ENCODE measurements at places on chromosomes 16 and 17. TPM values are rescaled to one million over a fixed set of nuclear protein-coding genes. Genes with fewer than 3 reads are reported as not detected.

Gene SPATA22
- total RNA-seq, result not detected

Gene TBC1D3H
- not detected for total RNA-seq

Gene PRRT2
- total RNA-seq, result 0.38 TPM

Gene XYLT1
- 21.9 TPM for total RNA-seq

Gene OR2C1
- total RNA-seq, result 0.08 TPM

Gene CA5A
- not detected for total RNA-seq

Gene NPIPB4
- 20.8 TPM for total RNA-seq

Gene LITAF
- total RNA-seq, result 94.8 TPM

Gene CHST5
- total RNA-seq, result not detected

Gene KRT32
- total RNA-seq, result not detected

Gene NSRP1
- total RNA-seq, result 8.5 TPM

Gene PLLP
- not detected for total RNA-seq

Gene B9D1
- 28.0 TPM for total RNA-seq

Gene KRTAP4-5
- total RNA-seq, result not detected

Gene DUS1L
- 44.9 TPM for total RNA-seq

Gene ADAMTS18
- 0.38 TPM for total RNA-seq

Gene PYDC1
- total RNA-seq, result not detected

Gene CFAP97D1
- under 0.01 TPM for total RNA-seq

Gene TACO1
- 13.6 TPM for total RNA-seq

Gene HS3ST3B1
- total RNA-seq, result 5.6 TPM

Gene NPW
- total RNA-seq, result 0.23 TPM

Gene PRMT7
- total RNA-seq, result 32.9 TPM

Gene VTN
- total RNA-seq, result 0.35 TPM

Gene COTL1
- total RNA-seq, result 52.8 TPM

Gene PPM1E
- not detected for total RNA-seq

Gene HCRT
- total RNA-seq, result not detected

Gene FBXO31
- 17.8 TPM for total RNA-seq

Gene MT1F
- 1.2 TPM for total RNA-seq

Gene ZNF75A
- total RNA-seq, result 16.1 TPM

Gene NPIPB9
- total RNA-seq, result 0.35 TPM

Gene TNK1
- 0.08 TPM for total RNA-seq

Gene CLEC18B
- total RNA-seq, result 0.47 TPM

Gene SMIM36
- total RNA-seq, result not detected

Gene HOXB6
- total RNA-seq, result 0.12 TPM

Gene SCGB1C2
- not detected for total RNA-seq

Gene RNF135
- total RNA-seq, result 6.3 TPM

Gene EFCAB5
- not detected for total RNA-seq

Gene COX10
- total RNA-seq, result 3.0 TPM

Gene SLC35G6
- total RNA-seq, result not detected

Gene CCL13
- 2.0 TPM for total RNA-seq

Gene CSH2
- not detected for total RNA-seq

Gene FAM20A
- total RNA-seq, result 0.08 TPM
